IMR-90 (cell line): ENCODE measurements at places on chromosomes 1 and 21. TPM values are rescaled to one million over a fixed set of nuclear protein-coding genes. Genes with fewer than 3 reads are reported as not detected.
A peak's percentile ranks its signal among the peaks of the same experiment; 100 is the strongest.

DNA sequence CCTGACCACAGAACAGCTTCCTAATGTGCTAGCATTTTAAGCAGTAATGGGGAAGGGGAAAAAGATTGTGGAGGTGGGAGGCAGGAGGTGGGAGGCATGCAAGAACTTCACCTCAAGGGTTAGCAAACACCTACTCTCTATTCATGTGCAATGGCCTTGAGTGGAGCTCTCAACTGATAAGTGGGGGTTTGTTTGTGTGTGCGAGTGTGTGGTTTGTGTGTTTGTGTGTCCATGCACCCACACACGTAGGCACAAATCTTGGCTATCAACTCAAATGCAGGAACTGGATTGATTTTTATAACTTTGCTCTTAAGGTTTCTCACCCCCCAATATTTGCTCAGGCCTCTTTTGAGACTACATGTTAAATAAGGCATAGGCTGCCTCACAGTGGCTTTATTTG, 78.6 kb downstream of the SYT6 start:
- DNase-seq = no peak

DNA sequence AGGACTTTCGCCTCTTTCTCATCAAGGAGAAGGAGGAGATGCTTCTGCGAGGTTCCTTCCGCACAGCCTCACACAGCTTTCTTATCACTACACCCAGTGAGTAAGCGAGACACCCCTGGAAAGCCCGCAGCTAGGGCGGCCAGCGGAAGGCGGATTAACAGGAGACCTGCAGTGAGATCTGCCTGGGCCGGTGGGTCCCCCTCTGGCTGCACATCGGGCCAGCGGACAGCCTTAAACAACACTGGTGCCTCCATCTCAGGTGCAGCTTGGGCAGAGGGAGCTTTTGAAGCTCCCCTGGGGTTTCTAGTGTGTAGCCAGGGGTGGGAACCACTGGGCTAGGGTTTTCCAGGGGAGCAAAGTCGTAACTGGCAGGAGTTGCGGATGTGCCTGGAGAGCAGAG, 17.5 kb upstream of the MTARC1 start:
- no peak for DNase-seq

DNA sequence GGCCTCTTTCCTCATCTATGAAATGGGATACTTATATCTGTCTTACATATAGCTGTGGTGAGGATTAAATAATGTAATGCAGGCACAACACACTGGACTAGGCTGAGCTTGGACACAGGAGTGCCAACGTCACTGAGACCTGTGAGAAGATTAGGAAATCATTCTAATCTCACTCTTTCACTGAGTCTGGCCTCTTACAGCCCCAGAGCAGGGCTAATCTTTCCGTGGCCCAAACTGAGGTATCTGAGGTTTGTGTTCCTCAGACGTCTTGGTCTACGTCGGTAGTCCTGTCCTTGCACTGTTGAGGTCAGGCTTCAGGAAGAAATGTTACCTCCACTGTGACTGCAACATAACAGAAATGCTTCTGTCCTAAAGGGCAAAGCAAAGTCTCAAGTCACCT, 22.6 kb upstream of the A3GALT2 start:
- no peak for DNase-seq

HAO2 gene
- total RNA-seq = not detected in 2 replicates

DNA sequence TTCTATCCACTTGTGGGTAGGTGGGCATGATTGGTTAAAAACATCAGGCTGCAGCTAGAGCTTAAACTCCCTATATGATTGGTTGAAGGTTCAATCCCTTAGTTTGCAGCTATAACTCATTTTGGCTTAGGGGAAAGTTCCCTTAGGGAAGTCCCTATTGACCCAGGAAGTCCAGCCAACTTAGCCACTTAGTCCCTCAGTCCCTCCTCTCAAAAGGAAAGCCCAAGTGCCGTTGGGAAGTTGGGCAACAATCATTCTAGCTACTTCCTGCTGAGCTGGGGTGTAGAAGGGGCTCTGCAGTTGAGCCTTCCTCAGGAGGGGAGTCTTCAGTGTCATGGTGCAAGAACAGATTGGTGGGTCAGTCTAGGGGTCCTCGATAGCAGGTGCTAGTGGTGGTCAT, 12.2 kb downstream of the MSTO1 start:
- no peak for DNase-seq

GIPC2 gene
- 0.18 and 0.28 TPM in 2 replicates for total RNA-seq

S1PR1 gene
- total RNA-seq = 12.5 and 12.9 TPM in 2 replicates

GRCh38 chr1:150273311-150273710, 721 bp downstream of the C1orf54 start:
- DNase-seq = peak; percentile 61

LAPTM5 gene
- total RNA-seq = under 0.01 TPM in 1 of 2 replicates, not detected in the other

TP73 gene
- total RNA-seq = not detected in 2 replicates

DNM3 gene
- total RNA-seq = 0.36 and 0.83 TPM in 2 replicates

FAM78B gene
- under 0.01 and 0.28 TPM in 2 replicates for total RNA-seq

GRCh38 chr1:101592845-101593244, 356.0 kb downstream of the S1PR1 start:
- DNase-seq = peak; percentile 1

GJA5 gene
- total RNA-seq = not detected in 2 replicates

DNA sequence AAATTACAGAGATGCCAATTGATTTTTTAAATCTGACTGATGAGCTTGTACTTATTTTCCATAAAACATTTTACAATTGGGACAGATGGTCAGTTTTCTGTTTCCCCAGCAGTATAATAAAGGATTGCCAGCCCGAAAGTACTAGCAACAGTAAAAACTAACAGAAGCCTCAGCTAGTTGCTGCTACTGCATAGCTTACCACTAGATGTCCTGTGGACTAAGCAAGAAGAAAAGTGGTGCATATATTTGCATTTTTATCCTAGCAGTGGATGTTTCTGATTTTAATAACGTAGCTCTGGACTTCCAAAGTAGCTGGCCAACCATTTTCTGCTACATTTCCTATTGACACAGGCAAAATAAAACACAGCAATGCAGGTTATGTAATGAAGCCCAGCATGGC, 241.5 kb downstream of the BARHL2 start:
- peak; percentile 1 for DNase-seq

S100A16 gene
- 201 and 226 TPM in 2 replicates for total RNA-seq

ICOSLG gene
- under 0.01 TPM in 2 replicates for total RNA-seq

- no peak for DNase-seq
Measured at GRCh38 chr1:154485910-154486496, 16.0 kb upstream of the TDRD10 start.

PTGFR gene
- total RNA-seq = 5.4 and 8.6 TPM in 2 replicates

GRCh38 chr1:202728951-202729350, 18.7 kb upstream of the SYT2 start:
- DNase-seq = no peak
